ACHN (cell line): ENCODE measurements at places on chromosomes 16 and 17.
A peak's percentile ranks its signal among the peaks of the same experiment; 100 is the strongest.

DNA sequence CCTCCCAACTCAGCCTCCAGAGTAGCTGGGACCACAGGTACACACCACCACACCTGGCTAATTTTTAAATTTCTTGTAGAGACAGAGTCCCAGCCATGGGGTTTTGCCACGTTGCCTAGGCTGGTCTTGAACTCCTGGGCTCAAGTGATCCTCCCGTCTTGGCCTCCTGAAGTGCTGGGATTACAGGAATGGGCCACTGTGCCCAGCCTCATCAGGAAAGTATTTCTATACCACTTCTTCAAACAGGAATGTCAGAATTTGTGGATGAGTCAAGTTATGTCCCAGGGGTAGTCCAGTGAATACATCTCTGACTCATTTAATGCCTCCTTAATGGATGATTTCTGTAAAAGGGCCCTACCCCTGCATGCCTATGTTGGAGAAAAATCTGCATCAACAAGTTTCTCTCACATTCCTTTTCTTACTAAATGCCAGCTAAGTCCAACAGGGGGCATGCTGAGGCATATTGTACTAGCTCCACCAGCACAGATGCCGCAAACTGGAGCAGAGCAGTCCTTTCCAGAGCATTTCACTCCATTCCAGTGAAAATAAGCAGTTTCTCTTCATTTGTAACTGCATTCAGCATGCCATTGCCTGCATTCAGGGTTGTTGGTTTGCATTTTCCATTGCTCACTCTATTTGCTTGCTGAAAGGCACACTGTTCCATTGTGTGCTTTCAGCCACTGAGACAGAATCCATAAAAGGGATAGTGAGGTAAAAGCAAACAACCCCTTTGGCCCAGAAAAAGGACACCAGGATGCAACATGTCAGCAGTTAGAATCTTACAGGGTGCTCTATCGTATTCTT is 5.3 kb upstream of the CAVIN1 start:
- peak; percentile 99 for DNase-seq

DNA sequence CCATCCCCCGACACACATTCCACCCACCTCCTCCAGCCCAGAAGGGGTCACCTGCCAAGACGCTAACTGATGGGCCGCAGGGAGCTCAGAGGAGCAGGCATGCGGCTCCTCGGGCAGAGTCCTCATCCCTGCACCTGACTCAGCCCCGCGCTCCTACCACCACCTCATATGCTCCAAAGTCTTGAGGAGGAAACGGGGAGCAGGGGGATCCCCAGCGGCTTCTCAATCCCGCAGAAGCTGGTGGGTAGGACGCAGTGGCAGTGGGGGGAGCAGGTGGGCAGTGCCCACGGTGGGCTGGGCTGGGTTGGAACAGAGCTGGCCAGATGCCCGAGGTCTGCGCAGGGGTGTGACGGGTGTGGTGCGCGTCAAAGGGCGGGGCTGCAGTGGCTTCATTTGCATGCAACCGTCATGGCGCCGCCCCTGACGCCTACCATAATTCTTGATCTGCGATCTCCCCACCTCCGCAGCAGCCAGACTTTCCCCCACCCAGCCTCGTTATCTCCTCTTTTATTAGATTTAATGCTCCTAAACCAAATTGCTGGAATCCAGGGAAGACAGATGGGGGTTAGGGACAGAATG is 39.0 kb upstream of the EMP2 start:
- peak; percentile 75 for DNase-seq

GRCh38 chr17:40599468-40599763 is 34.1 kb upstream of the CCR7 start:
- no peak for DNase-seq

GRCh38 chr17:10115536-10115932 is 82.9 kb downstream of the GAS7 start:
- no peak for DNase-seq

DNA sequence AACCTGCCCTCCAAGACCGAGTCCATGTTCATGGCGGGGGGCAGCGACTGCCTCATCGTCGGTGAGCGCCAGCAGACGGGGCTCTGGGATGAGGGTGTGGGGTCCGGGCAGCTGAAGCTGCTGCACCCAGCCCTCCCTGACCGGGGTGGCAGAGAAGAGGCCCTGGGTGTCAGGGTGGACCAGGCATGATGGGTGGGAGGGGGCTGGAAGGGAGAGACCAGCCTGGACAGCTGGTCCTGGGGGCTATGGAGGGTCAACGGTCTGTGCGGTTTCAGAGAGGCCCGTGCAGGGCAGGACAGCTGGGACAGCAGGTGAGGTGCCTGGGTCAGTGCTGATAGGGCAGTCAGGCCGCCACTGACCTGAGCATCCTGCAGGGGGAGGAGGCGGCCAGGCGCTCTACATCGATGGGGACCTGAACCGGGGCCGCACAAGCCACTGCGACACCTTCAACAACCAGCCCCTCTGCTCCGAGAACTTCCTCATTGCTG is 13.3 kb upstream of the ATP6V0C start:
- no peak for DNase-seq

- DNase-seq = no peak
Measured at GRCh38 chr16:56662357-56663354, 4.9 kb downstream of the MT1F start.

DNA sequence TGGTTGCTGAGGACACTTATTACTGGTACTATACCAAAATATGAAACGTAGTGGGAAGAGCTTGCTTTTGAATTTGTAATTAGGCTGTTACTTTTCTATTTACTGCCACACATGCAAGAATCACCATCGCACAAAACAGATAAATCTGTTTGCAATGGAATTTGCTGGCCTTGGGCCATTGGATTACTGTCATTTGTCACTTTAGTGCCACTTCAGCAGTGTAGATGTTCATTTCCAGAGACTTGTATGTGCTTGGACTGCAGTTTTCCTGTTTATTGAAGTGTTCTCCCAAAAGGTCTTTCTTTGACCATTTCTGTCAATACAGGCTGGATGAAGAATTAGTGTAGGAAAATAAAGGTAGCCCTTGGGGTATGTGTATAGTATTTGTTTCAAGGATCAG is 4.5 kb downstream of the USP10 start:
- DNase-seq = no peak

DNA sequence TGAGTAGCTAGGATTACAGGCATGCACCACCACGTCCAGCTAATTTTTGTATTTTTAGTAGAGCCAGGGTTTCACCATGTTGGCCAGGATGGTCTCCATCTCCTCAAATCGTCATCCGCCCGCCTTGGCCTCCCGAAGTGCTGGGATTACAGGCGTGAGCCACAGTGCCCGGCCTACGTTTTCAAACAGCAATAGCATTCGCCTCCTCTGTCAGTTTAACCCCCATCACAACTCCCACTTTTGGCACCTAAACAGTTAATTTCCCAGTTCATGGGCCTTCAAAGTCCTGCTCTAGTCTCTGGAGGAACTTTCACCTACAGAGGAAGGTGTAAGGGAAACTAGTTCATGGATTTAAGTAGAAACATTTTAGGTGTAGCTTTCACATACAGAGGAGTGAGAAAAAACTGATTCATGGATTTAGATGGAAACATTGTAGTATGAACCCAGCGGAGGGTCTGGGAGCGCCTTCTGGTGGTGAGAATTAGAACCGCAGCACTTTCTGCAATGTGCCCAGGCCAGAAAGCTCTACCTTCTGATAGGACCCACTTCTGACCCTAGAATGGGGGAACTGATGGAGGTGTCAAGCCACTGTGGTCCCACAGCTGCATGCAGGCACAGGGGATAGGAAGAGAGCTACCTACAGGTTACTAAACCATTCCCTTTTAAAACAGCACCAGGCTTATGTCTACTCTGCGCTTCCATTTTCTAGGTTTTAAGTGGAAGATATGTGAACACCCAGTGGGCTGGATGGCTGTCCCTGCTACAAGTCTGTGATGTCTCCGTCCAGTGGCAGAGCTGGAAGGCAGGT is 12.0 kb upstream of the MEOX1 start:
- DNase-seq = peak; percentile 69

DNA sequence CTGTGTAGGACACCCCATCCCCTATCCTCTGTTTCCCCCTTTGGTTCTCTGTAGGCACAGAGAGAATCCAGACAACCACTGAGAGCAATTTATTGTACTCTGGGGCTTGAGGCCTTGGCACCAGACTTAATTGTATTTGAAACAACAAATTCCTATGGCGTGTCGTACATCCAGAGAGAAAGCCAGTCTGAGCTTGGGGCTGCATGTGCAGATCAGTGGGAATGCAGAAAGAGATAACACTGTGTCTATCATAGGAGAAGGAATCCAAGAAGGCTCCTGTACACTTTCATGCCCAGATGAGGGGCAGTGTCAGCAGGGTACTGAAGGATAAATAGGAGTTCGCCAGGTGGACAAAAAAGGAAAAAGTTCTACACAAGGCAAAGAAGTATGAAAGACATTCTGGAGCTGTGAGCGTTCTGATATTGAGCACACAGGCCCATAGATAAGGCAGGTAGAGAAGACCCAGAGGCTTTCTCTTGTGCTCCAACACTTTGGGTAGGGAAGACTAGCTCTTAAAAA is 22.0 kb upstream of the IL4R start:
- no peak for DNase-seq

DNA sequence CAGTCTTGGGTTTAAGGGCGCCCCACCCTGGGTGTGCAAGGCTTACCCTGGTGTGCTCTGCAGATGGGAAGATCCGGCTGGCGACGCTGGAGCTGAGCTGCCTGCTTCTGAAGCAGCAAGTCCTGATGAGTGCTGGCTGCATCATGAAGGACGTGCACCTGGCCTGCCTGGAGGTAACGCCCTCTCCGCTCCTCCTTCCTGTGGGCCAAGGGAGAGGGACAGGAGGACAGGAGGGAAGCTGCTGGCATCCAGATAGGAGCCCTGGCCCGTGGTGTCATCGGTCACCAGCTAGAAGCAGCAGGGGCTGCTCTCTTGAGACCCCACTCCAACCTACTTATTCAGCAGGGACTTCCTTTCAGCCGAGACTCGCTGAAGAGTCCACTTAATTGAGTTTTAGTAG is 97.8 kb downstream of the CLEC16A start:
- no peak for DNase-seq
